ENCODE measurements at places on chromosomes 3 and 15.
A peak's percentile ranks its signal among the peaks of the same experiment; 100 is the strongest.

- no peak for DNase-seq
Measured at GRCh38 chr3:135728007-135728721, 237.4 kb upstream of the PPP2R3A start.

- no peak for DNase-seq
Measured at GRCh38 chr3:61601831-61602230, 40.5 kb downstream of the PTPRG start.

- DNase-seq = no peak
Measured at GRCh38 chr3:102354818-102355515, 79.8 kb upstream of the ZPLD1 start.

DNA sequence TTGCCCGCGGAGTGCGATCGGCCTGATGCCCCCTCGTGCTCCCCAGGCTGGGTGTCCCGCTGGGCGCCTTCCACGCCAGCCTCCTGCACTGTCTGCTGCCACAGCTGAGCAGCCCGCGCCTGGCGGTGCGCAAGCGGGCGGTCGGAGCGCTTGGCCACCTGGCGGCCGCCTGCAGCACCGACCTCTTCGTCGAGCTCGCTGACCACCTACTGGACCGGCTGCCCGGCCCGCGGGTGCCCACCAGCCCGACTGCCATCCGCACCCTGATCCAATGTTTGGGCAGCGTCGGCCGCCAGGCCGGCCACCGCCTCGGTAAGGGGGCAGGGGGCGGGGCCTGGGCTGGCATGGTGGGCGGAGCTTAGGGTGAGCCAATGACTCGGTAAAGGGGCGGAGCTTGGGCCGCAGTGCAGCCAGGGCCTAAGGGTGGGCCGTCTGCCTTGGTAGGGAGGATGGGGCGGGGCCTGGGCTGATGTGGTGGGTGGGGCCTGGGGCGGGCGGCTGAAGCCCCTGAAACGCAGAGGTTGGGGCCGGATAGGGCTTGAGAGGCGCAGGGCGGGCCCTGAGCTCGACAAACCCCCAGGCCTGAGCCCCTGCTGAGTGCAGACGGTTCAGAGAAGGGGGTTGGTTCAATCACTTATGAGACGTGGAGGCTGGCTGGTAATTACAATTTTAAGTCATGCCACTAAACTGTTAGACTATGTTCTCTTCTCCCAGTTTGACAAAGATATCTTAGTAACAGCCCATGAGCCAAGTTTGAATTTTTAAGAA lies 13.7 kb downstream of the CAND2 start:
- peak; percentile 82 for DNase-seq

DNA sequence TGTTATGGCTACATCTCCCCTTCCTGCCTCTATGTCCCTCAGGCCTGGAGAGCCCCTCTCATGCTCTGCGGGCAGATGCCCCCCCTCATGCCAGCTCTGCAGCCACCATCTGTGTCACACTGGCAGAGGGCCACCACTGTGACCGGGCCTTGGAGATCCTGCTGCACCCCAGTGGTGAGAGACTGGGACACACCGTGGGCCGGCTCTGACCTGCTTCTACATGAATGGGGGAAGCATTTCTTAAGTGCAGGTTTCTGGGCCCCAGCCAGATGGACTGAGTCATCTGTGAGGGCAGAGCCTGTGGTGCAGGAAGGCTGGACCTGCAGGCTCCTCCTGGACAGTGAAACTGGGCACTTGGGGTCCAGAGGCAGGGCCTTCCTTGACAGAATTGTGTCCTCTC lies 4.8 kb downstream of the VWA5B2 start:
- DNase-seq = no peak

DNA sequence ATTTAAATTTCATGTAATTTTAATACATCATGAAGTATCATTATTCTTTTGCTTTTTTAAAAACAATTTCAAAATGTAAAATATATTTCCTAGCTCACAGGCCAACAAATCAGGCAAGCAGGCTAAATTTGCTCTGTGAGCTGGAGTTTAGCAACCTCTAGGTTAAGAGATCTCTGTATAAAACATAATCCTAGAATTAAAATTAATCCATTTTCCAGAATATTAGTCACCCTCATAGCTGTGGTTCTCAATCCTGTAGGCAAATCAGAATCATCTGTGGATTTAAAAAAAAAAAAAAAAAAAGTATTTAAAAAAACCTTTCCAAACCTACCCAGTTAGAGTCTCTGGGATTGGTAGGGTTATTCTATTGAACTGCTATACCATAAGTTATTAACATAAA lies 209.7 kb downstream of the MINAR1 start:
- no peak for DNase-seq

DNA sequence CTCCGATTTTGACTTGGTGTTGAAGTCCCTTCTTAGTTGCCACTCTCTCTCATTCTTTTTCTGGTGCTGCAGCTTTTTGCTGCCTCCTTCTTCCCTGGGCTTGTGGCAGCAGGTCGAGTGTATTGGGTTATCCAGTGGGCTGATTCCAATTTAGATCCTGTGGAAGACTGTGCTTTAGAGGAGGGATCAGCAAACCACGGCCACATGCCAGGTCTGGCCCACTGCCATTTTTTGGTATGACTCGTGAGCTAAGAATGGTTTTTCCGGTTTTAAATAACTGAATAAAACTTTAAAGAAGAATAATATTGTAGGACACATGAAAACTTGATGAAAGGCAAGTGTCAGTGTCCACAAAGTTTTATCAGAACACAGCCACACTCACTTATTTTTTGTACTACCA lies 330.5 kb downstream of the ROBO2 start:
- no peak for DNase-seq

- DNase-seq = no peak
Measured at GRCh38 chr3:104402902-104403301, 963.8 kb upstream of the ALCAM start.

- DNase-seq = no peak
Measured at GRCh38 chr3:139123377-139124095, 78.8 kb upstream of the PRR23C start.

DNA sequence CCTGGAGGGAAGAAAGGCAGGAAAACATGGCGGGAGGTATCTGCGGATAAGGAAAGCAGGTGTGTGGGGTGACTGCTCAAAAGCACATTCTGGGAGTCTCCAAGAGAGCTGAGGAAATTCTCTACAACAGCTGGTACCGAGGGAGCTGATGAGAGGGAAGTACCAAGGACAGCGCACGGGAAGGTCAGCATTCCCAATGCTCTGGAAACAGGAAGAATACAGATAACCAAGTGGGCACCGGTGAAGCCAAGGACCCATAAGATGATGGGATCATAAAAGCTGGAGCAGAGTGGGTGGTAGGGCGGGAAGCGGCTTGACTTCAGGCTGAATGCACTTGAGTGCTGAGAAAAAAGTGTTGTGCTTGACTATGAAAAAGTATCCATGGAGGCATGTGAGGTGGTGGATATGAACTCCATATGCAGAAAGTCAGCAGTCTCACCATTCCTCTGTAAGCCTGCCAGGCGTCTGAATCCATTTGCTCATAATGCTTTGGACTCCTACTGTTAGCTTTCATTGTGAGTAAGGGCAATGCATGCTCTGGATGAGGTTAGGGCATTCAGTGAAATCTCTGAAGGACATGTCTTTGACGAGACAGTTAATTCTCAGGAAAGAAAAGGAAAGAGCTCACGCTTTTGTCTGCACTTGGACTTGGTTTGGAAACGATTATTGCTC lies 215.5 kb downstream of the NR1D2 start:
- no peak for DNase-seq

GRCh38 chr15:52735231-52736089 lies 54.7 kb downstream of the ONECUT1 start:
- DNase-seq = peak; percentile 84

DNA sequence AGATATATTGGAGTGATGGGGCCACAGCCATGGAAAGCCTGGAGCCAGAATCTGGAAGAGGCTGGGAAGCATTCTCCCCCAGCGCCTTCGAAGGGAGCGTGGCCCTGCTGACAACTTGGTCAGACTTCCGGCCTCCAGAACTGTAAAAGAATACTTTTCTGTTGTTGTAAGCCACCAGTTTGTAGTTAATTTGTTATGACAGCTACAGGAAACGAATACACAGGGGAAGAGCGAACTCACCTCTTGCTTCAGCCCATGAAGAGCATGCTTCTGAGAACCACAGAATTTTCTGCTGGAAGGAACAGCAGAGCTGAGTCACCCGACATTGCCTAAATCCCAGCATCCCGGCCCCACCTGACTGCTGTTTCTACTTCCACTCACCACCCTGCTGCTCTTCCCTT lies 501.7 kb downstream of the SHQ1 start:
- no peak for DNase-seq

DNA sequence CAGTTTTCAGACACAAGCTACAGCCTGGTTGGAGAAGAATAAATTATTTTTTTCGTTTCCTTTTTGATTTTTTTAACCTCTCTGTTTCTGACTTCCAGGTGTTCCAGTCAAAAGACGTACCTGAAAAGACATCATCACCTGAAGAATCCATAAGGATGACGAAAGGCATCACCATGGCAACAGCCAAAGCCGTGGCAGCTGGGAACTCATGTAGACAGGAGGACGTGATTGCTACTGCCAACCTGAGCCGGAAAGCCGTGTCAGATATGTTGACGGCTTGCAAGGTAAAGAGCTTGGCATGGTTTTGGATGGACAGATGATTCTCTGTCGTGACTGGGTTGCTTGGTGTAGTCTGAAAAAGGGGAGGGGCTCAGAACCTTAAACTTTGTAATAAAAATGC lies 237.0 kb upstream of the TPM1 start:
- no peak for DNase-seq

DNA sequence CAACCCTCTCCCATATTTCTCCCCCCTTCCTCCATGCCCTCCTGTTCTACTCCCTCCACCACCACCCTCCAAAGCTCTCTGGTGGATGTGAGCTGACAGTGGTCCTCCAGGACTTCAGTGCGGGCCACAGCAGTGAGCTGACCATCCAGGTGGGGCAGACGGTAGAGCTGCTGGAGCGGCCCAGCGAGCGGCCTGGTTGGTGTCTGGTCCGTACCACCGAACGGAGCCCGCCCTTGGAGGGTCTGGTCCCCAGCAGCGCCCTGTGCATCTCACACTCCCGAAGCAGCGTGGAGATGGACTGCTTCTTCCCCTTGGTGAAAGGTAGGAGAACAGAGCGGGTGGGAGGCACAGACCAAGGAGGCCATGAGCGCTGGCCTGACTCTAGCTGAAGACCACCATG lies 167.5 kb upstream of the UMPS start:
- no peak for DNase-seq

DNA sequence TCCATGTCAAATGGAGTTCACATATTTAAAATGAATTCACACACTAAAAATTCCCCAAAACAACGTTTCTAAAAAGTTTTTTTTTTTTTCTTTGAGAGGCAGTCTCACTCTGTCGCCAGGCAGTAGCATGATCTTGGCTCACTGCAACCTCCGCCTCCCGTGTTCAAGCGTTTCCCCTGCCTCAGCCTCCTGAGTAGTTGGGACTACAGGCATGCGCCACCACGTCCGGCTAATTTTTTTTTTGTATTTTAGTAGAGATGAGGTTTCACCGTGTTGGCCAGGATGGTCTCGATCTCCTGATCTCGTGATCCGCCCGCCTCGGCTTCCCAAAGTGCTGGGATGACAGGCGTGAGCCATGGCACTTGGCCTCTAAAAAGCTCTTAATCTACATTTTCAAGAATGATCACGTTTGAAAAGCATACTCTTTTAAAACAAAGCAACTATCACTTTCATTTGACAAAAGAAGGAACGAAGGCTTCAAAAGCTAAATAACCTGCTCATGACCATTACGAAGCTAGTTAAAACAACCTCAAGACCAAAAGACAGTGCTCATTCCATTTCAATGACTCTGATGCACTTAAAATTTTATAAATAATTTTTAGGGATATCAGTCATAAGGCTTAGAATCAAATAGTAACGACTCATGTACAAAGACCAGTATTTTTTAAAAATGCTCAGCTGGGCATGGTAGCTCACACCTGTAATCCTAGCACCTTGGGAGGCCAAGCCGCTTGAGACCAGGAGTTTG lies 5.5 kb downstream of the UBE3A start:
- DNase-seq = no peak

DNA sequence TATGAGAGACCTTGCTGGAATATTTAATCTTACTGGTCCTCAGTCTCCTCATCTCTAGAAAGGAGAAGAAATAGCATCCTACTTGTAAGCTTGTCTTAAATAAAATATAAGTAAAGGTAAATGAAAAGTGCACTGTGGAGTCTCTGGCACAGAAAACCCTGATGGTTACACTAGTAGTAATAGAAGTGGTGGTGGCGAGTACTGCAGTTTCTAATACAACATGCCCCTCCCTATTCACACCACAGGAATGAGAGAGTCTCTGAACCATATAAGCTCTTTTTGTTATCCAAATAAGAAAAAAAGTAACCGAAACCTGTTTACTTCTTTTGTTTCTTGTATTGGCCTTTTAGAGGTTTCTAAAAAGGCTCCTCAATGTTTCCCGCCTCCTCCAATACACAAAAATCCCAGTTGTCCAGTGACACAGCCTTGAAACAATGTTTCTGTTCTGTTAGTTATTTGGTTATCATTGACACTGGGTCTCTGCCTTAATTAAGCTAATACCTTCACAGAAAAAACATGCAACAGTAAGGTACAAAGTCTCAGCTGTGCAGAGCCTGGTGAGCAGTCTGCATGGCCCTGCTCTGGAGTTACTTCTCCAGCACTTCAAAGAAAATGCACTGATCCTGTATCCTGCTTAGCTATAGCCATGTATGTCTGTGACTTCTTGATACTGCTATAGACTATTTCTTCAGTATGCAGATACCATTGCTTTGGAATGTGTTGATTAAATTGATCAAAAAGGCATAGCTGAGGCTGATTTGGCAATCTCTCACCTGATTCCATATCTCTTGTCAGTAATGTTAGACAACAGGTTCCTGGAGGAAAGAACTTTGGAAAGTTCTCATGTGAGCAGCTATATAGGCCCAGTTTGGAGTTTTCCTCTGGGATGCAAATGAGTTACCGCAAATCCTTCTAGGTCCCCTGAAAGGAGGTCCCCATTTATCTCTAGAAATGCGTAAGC lies 315.6 kb upstream of the IL12A start:
- DNase-seq = no peak

GRCh38 chr3:16181361-16181760 lies 6.9 kb downstream of the GALNT15 start:
- no peak for DNase-seq

- DNase-seq = no peak
Measured at GRCh38 chr15:78208887-78209645, 25.3 kb downstream of the ACSBG1 start.

GRCh38 chr15:71142780-71143179 lies 27.5 kb downstream of the THSD4 start:
- DNase-seq = no peak

- DNase-seq = no peak
Measured at GRCh38 chr3:149145974-149146373, 16.5 kb downstream of the HPS3 start.

DNA sequence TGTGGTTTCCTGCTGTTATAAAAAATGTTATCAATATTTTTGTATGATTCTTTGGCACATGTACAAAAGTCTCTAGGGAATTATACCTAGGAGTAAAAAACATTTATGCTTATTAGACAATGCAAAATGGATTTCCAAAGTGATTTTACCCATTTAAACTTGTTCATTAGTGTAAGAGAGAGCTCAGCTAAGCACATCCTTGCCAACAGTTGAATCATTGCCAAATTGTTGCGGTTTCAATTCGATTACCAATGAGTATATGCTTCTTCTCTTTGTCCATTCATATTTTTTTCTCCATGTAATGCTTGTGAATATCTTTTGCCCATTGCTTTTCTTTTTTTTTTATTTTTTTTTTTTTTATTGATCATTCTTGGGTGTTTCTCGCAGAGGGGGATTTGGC lies 17.2 kb downstream of the CASR start:
- no peak for DNase-seq

All from NCI-H1436 (cell line).